Natural killer cell (primary cell): ENCODE measurements at places on chromosomes 16 and 17. TPM values are rescaled to one million over a fixed set of nuclear protein-coding genes. Genes with fewer than 3 reads are reported as not detected.

DNA sequence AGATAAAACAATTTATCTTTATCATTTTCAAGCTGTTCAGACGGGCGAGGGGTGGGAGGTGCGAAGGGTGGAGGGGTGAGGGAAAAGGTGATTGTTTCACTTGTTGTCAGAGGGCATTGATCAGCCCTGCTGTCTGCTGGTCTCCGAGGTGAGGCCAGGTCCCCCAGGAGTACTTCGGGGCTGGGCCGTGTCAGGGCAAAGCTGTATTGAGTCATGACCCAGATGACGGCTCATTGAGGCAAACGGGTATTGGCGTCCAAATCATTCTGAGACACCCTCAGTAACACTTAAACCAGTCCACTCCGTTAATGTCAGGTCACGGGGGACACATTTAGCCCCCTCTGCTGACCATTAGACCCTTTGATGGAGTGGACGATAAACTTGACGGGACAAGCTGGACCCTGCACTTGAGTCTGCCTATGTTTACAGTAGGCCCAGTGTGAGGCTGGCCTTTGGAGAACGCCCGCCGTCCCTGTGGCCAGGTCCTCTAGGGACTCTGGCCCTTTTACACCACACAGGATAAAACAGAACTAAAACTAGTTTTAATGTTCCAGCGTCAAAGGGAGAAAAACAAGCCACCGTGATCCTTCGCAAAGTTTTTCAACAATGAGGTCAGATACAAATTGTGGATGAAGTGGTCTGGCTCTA lies 502.2 kb upstream of the ZFHX3 start:
- H3K36me3 ChIP-seq, result no peaks in the 10 kb centered on the region
- no peak overlapping the region for H3K27ac ChIP-seq
- H3K4me3 ChIP-seq, result no peak overlapping the region

DNA sequence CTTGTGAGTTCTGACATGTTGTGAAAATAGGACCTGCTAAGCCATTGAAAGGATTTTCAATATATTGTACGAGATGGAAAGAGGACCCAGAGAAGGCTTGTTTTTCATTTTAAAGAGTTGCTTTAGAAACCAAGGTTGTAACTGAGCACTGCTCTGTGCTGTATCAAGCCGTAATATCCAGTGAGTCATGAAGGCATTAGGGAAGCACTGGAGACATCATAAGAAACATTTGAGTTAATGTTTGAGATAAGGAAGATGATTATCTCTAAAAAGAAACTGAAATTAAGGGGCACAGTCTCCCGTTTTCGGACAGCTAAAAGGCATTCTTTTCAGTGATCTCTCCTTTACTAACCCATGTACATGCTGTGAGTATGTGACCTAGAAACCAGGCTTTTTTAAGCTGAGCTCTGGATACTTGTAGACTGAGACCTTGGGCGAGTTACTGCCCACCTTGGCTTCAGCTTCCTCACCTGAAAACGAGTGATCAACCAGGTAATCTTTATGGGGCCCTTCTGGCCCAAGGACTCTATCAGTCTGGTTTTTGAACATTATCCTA lies 149.2 kb upstream of the TBX2 start:
- H3K4me1 ChIP-seq, result peaks cover 27% of the 10 kb centered on the region
- H3K27me3 ChIP-seq, result no peaks in the 10 kb centered on the region
- no peak overlapping the region for H3K4me3 ChIP-seq
- H3K27ac ChIP-seq, result no peak overlapping the region
- no peak for DNase-seq

- H3K4me1 ChIP-seq, result no peaks in the 10 kb centered on the region
- no peak overlapping the region for H3K4me3 ChIP-seq
- H3K27me3 ChIP-seq, result no peaks in the 10 kb centered on the region
- H3K27ac ChIP-seq, result no peak overlapping the region
- no peaks in the 10 kb centered on the region for H3K36me3 ChIP-seq
- DNase-seq, result no peak
Measured at GRCh38 chr16:86370062-86370461, 140.3 kb upstream of the FOXF1 start.

- DNase-seq, result no peak
- no peaks in the 10 kb centered on the region for H3K27me3 ChIP-seq
- no peaks in the 10 kb centered on the region for H3K36me3 ChIP-seq
- no peak overlapping the region for H3K4me3 ChIP-seq
- no peaks in the 10 kb centered on the region for H3K4me1 ChIP-seq
Measured at GRCh38 chr17:17605729-17606088, 14.2 kb upstream of the PEMT start.

The HAPSTR1 gene
- 138 TPM for total RNA-seq

GRCh38 chr16:78435260-78435659 lies 335.8 kb downstream of the WWOX start:
- H3K4me3 ChIP-seq, result no peak overlapping the region
- no peak overlapping the region for H3K27ac ChIP-seq
- H3K36me3 ChIP-seq, result no peaks in the 10 kb centered on the region
- no peaks in the 10 kb centered on the region for H3K4me1 ChIP-seq
- H3K27me3 ChIP-seq, result no peaks in the 10 kb centered on the region

- H3K36me3 ChIP-seq, result no peaks in the 10 kb centered on the region
- H3K27ac ChIP-seq, result no peak overlapping the region
- peaks cover 11% of the 10 kb centered on the region for H3K4me1 ChIP-seq
- H3K4me3 ChIP-seq, result no peak overlapping the region
- DNase-seq, result no peak
Measured at GRCh38 chr17:35934760-35935159, 4.2 kb upstream of the RDM1 start.
